GOT3 (cell line): ENCODE measurements at places on chromosomes 7 and 10.

- DNase-seq, result no peak
These were observed 29.6 kb upstream of the VSIR start for GRCh38 chr10:71802715-71803488.

GRCh38 chr7:117405519-117405918 lies 21.8 kb downstream of the ASZ1 start:
- DNase-seq, result no peak

DNA sequence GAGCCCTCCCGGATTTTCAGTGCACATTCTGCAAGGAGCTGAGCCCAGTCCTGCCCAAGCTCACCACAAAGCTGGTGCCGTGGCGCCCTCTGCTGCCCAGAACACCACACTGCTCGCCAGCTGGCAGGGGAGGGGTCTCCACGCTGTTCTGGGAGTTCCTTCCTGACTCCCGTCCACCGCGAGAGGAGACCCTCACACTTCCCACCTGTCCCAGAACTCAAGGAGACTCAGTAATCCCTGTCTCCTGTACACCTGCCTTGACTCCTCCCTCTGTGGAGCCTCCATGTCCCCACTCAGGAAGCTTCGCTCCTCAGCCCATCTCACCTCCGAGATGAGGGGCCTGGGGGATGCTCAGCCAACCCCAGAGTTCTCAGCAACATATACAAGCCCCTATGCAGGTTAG lies 11.3 kb downstream of the C10orf105 start:
- no peak for DNase-seq

- no peak for DNase-seq
These were observed 5.0 kb downstream of the GAD2 start for GRCh38 chr10:26221541-26221940.

DNA sequence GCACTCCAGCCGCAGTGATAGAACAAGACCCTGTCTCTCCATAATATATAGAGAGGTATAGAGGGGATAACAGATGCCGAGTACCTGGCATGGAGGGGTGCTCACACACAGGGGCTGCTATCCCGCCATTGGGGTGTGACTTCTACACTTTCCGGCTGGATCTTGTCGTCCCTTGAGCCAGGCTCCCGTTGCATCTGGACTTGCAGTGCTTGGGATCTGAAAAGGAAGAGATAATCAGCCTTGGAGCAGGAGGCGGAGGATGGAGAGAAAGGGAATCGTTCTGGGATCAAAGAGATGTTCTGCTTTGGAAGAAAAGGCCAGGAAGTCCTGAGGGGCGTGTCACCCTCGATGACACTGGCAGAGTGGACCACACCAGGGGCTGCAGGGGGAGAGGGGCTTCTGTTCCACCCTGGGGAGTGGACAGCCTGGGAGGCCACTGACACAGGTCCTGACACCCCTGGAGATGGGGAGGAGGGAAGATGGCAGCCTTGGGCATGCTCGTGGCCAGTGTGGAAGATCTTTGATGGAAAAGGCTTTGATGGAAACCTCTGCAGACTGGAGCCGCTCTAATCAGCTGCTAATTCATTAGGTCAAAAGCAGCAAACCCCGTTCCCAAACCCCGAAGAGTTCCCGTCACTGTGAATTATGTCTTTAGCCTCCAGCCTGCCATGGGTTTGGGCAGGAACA lies 85.1 kb downstream of the CARD11 start:
- DNase-seq, result no peak

GRCh38 chr7:28069807-28070206 lies 110.8 kb downstream of the JAZF1 start:
- no peak for DNase-seq
